ENCODE measurements at places on chromosomes 5 and 9. TPM values are rescaled to one million over a fixed set of nuclear protein-coding genes. Genes with fewer than 3 reads are reported as not detected.

DNA sequence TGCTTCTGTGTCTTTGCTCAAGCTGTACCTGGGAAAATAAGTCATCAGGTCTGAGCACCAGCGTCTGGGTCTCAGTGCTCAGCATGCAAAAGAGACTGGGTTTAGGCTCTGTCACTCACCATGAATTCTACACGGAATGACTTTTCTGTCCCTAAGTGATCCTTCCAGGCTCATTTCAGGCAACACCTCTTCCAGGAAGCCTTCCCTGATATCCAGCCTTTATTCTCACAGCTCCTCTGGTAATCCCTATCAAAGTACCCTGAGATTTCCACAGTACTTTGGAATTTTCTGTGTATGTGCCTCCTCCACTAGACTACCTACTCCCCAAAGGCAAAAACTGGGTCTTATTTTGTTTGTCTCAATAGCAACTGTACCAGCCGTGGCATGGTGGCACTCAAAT is 92.7 kb upstream of the BOD1 start:
- no peak for DNase-seq

Gene TAF1L
- 0.06 TPM for total RNA-seq

Gene MARCOL
- total RNA-seq: not detected

Gene LRRC70
- total RNA-seq: 6.1 TPM
